ENCODE measurements at places on chromosomes 3 and 15.

- no peak for DNase-seq
These were observed 222.4 kb downstream of the CPNE4 start for GRCh38 chr3:131812433-131812832.

GRCh38 chr3:32818229-32818969, 602 bp downstream of the TRIM71 start:
- no peak for DNase-seq

DNA sequence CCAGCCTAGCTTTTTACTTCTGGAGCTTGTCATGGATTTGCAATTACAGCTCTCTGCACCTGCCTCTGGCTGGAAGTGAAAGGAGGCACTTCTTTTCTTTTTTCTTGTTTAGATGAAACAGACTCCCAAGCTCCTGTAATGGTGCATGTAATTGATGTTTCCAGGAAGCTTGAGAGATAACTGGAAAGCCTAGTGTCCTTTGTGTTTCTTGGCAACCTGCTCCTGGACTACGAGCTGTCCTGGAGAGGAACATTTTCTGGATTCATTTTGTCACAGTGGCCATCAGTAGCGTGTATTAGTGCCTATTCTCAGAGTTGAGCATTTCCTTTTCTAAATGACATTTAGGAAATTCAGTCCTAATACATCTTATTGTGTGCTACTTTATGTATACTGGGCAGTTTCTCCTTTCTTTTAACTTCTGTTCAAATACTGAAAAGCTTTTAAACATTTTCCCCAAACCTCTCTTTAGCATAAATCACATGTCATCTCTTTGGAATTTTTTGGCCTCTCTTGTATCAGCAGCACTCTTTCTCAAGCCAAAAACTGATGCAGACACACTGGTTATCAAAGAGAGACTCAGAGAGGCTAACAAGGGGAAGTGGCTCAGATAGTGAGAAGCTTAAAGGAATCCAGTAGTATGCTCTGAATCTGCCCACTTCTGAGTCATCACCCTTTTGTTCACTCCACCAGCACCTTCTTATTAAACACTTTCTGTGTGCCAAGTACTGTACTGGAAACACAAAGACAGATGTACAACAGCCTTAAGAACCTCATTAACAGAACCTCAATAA, 62.6 kb upstream of the SLC2A2 start:
- no peak for DNase-seq

DNA sequence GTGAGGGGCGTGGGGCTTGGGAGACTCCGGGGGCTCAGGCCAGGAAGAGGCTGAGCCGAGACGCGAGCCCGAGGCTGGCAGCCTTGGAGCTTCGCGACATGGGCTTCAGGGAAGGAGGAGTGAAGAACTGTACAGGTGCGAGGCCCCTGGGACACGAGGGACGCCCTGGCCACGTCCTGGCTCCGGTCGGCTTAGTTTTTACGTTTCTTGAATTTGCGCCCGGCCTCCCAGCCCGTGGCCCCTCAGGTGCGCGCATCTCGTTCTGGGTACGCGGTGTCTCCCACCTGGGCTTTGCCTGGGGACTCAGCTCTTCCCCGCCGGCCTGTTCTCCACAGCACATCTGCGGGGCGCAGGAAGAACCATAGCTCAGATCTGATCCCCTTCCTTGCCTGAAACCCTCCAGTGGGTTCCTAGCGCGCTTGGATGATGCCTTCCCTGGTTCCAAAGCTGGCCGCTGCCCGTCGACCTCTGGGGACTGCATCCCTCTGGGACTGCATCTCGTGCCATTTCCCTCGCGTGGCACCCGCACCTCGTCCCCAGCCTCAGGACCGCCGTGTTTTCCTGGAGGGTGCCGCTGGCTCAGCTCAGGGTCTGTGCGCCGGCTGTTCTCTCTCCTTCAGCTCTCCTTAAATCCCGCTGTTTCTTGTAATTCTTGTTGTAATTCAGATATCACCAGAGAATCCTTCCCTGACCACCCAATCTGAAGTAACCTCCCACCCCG, 614 bp downstream of the CHCHD6 start:
- no peak for DNase-seq

GRCh38 chr15:57789225-57789624, 82.7 kb downstream of the POLR2M start:
- DNase-seq = no peak

DNA sequence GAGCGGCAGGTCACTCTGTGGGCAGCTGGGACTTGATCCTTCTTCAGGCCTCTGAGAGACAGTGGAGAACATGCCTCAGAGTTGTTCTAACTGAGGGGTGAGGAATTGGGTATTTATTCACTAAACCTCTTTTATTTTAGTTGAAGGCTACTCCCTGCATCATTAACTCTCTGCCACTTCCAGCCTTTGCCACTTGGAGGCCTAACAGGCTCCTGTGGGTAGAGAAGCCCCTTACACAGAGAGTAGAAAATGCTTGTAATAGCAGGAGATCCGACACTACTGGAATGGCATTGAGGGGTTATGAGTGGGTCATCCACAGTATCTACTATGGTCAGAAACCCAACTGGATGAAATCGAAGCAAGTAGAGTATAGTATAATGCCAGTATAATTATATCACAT, 81.7 kb downstream of the RYR3 start:
- DNase-seq = peak; percentile 44

DNA sequence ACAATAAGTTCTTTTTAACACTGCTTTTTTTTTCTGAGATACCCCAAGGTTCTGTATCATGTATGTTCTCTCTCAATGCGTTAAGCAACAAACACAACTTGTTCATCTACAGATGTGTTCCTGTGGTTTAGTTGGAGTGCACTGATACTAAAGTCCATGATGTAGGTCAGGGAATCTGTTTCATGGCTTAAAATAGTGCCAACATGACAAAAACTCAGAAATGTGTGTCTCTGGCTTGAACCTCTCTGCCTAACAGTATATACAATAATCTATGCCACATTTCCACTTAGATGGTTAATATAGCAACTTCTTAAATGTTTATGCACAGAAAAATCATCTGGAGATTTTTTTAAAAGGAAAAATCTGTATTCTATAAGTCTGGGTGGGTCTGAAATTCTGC, 51.1 kb downstream of the TM4SF18 start:
- DNase-seq = no peak

DNA sequence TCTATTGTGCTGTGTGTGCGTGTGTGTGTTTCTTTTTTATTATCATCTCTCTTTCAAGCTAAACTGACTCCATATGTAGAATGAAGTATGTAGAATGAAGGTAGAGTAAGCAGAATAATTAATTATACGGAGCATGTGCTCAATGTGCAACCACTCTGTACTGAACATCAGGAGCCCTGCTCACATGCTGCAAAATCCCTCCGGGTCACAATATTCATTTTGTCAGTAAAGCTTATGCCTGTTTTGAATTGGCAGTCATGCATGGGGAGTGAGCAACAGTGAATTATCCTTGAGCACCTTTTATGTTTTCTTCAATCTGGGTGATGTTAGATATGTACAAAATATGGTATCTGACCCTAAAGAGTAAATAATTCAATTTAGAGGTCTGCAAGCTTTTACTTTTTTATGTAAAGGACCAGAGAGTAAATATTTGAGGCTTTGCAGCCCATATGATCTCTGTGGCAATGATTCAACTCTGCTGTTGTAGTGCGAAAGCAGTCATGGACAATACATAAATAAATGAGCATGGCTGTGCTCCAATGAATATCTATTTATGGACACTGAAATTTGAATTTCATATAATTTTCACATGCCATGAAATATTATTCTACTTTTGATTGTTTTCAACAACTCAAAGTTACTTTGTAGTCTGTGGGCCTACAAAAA, 199.9 kb downstream of the VGLL3 start:
- no peak for DNase-seq

GRCh38 chr3:51975852-51976549, 1.1 kb downstream of the ABHD14A start:
- DNase-seq = peak; percentile 65

GRCh38 chr15:57056357-57056756, 137.9 kb downstream of the TCF12 start:
- DNase-seq = no peak

DNA sequence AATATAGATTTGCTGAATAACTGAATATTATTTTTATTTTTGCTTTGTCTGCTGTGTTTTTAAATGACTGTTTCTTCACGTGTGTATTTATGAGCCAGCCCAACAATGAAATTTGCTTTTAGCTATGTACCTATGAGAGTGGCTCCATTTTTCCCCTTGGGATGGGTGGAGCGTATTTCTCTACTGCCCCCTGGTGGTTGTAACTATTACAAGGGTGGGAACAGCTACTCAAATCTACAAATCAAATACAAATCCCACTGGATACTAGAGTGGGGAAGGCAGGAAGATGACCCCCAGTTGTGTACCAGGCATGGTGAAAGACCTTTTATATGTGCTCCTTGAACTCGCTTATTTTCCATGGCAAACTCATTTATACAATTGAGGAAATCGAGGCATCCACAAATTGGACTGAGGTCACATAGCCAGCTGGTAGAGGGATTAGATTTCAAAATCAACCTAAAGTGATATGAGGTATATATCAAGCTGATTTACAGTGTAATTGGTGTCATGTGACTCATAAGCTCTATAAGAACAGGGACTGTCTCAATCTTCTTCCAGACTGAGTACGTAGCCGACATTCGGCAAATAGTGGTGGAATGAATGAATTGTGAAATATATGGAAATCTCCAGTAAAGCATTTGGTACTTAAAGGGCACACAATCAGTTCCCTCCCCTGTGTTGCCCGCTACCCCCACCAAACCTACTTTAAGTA, 69.5 kb upstream of the VEPH1 start:
- DNase-seq = no peak

- no peak for DNase-seq
These were observed 119.0 kb downstream of the AKAP13 start for GRCh38 chr15:85499371-85499887.

DNA sequence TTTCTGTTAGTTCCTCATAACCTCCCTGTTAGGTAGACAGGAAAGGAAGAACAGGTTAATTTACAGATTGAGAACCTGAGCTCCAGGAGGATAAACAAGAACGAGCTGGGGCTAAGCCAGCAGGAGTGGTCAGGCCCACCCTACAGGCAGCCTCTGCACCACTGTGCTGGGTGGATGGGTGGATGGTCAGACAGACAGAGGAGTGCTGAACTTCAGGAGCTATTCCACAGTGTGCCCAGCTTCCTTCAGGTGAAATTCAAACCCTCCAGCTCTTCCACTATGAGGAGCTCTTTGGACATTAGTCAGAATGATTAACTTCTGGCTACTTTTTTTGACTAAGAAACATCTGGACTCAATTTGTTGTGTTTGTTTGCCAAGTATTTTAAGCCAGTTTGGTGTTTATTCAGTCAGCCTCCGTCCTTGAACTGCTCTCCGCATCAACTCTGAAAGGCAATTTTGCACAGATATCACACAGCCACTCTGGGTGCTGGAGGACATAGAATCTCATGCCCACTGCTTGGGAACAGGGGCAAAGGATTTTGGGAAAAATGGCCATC, 361.9 kb downstream of the CLSTN2 start:
- no peak for DNase-seq

DNA sequence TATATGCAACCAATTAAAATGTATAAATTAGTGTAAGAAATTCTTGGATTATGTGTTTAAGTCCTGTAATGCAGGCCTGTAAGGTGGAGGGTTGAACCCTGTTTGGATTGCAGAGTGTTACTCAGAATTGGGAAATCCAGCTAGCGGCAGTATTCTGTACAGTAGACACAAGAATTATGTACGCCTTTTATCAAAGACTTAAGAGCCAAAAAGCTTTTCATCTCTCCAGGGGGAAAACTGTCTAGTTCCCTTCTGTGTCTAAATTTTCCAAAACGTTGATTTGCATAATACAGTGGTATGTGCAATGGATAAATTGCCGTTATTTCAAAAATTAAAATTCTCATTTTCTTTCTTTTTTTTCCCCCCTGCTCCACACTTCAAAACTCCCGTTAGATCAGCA, 65.4 kb upstream of the ACAD9 start:
- no peak for DNase-seq

DNA sequence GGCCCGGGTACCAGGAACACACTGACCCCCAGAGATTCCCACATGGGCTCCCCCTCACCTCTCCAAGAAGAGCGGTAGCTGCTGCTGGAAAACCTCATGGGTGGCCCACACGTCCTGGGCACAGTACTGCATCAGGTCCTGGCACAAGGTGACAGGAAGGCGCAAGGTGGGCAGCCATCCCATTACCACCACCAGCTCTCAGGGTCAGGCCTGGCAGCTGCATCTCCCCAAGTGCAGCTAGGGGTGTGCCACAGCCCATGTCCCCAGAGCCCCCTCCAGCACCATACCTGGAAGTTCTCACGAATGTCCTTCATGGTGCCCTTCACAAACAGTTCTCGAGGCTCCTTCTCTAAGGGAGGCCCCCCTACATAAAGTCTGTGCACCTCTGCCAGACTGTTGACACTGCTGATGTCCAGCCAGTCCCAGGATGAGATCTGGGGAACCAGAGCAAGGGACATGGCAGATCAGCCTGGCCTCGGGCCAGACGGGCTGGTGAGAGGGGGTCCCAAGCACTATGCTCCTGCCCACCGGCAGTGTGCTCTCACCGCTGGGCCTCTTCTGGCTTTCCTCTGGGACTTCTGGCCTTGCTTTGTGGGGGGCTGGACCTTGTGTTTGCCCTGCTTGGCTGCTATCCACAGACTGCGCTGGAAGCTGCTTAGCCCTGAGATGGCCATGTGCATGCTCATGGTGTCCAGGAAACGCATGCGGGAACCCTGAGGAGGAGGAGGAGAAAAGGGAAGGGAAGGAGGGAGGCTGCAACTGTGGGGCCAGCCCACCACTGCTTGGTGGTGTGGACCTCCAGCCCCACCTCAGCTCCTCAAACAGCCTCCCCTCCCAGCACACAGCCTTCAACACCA, 6.0 kb downstream of the POLG start:
- DNase-seq = no peak

DNA sequence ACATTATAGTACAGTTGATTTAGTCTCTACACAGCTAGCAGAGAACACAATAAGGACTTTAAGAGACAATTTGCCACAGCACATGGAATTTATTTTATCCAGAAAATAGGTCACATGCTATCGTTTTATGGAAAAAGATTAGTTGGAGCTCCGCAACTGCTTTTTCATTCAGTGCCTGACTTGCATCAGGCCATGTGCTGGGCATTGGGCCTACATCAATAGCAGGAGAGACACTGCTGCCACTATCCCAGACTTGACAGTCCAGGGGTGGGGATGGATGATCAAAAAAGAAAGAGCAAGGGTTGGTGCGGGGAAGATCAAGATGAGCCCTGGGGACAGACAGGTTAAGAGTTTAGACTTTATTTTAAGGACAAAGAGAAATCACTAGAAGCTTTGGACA, 75.2 kb upstream of the C3orf80 start:
- no peak for DNase-seq

DNA sequence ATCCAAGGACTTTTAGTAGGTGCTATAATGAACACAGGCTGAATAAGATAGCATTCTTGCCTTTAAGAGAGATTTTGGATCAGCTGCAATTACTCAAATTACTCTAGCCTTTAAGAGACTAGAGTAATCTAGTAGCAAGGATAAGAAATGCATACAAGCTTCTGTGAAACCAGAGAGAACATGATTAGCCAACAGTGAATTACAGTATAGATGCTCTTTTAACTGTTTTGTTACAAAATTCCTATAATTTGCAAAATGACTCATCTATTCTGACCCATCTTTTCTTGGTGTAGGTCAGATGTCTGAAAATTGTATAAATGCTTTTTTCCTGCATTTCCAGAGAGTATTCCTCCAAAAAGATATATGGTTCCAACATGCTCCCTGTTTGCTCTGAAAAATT, 66.9 kb downstream of the CEP63 start:
- no peak for DNase-seq

GRCh38 chr3:119279101-119279554, 15.1 kb upstream of the ARHGAP31 start:
- DNase-seq = no peak

Measured in H9 (cell line).